ENCODE measurements at places on chromosomes 12 and 14. TPM values are rescaled to one million over a fixed set of nuclear protein-coding genes. Genes with fewer than 3 reads are reported as not detected.
A peak's percentile ranks its signal among the peaks of the same experiment; 100 is the strongest.

The RNASE1 gene
- total RNA-seq, result not detected

The ZFP36L1 gene
- total RNA-seq, result 144 TPM

The DBX2 gene
- total RNA-seq, result not detected

The RHOJ gene
- 0.54 TPM for total RNA-seq

The SRGAP1 gene
- 28.9 TPM for total RNA-seq

The CIDEB gene
- total RNA-seq, result 1.1 TPM

The KLRB1 gene
- total RNA-seq, result not detected

The RPGRIP1 gene
- total RNA-seq, result not detected

The YY1 gene
- total RNA-seq, result 46.4 TPM

The RNASE2 gene
- total RNA-seq, result not detected

The SMIM41 gene
- not detected for total RNA-seq

The DHRS7 gene
- 107 TPM for total RNA-seq

The TTC9 gene
- total RNA-seq, result 16.5 TPM

The MFAP5 gene
- total RNA-seq, result 15.8 TPM

The RNF34 gene
- 37.7 TPM for total RNA-seq

The KRT80 gene
- 19.4 TPM for total RNA-seq

The TAS2R46 gene
- total RNA-seq, result 0.41 TPM

The SCN8A gene
- 3.1 TPM for total RNA-seq

DNA sequence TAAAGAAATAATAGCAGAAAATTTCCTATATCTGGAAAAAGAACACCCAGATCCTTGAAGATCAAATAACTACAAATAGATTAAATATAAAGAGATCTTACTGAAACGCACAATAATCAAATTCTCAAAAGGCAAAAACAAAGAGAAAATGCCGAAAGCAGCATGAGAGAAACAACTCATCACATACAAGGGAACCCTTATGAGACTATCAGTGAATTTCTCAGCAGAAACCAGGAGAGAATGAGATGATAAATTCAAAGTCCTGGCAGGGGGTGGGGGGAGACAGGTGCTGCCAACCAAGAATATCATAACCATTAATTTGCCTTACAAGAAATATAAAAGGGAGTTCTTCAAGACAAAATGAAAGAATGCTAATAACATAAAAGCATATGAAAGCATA is 73.7 kb downstream of the CEP128 start:
- no peak for DNase-seq

DNA sequence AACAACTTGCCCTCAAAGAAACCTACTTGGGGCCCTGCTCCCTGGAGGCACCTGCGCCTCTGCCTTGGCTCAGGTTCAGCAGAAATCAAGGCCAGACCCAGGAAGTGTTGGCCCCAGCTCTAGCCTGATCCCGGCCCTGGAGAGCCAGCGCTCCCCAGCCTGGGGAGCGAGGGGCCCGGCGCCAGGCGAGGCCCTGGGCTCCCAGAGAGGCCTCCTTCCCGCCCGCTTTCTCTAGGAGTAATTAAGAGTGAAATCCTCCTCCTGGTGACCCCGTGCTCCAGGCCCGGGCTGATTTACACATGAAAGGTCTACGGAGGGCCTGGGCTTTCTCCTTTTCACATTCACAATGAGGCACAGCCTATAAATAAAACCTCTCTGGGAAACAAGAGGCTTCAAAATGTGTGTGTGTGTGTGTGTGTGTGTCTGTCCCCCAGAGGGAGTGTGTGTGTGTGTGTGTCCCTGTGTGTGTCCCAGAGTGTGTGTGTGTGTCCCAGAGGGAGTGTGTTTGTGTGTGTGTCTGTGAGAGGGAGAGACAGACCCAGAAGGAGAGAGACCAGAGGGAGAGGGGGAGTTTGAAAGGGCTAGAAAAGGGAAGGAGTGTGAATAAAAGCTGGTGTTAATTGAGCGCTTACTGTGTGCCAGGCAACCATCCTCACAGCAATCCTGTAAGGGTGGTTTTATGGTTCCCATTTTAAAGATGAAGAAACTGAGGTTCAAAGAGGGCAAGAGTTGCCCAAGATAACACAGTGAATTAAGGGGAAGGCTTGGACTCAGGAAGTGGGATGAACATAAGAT is 23.8 kb upstream of the COX6A1 start:
- no peak for DNase-seq

DNA sequence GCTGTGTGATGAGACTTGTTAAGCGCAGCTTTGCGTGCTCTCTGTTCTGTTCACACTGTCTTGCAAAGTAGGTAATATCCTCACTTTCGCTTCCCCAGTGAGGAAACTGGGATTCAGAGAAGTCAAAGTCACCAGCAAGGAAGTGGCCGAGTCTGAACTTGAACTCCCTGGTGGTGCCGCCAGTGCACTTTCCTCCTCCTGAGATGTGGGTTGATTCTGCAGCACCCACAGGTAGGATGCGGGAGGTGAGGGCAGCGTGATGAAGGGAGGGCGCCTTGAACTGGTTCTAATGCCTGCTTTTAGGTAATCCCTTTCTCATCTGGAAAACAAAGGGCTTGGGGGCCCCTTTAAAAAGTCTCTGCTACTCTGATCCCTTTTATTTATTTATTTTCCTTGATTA is 54.9 kb upstream of the IGF1 start:
- DNase-seq, result no peak

- no peak for DNase-seq
Observed at GRCh38 chr12:71945121-71945520, 6.5 kb downstream of the TPH2 start.

GRCh38 chr14:34794941-34795340 is 80.2 kb downstream of the BAZ1A start:
- DNase-seq, result no peak

- no peak for DNase-seq
Observed at GRCh38 chr12:21715386-21715785, 57.7 kb upstream of the LDHB start.

- DNase-seq, result no peak
Observed at GRCh38 chr14:32366256-32366879, 37.3 kb downstream of the AKAP6 start.

- DNase-seq, result no peak
Observed at GRCh38 chr12:126537961-126538530, 1472.8 kb downstream of the AACS start.

DNA sequence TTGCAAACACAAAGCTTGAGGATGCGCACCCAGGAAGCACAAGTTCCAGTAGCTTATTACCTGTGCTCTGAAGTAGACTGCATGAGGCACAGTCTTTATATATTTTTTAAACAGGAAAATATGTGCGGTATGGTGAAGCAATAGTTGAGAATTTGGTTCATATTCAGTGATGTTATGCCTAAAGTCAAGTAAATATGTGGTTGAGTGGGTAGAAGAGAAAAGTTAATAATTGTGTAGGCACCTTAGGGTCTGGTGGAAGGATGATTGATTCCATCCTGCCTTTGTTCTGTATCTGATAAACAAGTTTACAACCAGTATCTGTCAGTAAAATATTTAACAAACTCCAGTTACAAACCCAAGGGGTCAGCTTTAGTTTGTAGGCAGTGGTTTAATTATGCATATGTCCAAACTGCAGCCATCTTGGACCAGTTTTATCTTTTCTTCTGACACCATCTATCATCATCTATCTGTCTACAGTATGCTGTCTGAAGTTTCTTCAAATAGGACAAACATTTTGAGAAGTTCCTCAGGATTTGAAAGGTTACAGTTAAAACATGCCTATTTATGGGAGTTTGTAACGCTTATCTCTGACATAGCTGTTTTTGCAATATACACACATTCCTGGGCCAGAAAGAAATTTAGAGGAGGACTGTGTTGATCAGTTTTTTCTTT is 10.8 kb downstream of the SINHCAF start:
- DNase-seq, result no peak

- no peak for DNase-seq
Observed at GRCh38 chr14:38991299-38991698, 111.7 kb downstream of the SEC23A start.

DNA sequence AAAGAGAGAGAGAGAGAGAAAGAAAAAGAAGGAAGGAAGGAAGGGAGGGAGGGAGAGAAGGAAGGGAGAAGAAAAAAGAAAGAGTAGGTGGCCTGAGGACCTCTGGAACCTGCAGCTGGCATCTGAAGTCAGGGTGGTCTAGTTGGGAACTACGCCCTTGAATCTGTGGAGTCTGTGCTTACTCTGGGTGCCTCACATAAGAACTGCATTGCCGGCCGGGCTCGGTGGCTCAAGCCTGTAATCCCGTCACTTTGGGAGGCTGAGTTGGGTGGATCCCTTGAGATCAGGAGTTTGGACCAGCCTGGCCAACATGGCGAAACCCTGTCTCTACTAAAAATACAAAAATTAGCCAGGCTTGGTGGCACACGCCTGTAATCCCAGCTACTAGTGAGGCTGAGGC is 10.0 kb upstream of the NRDE2 start:
- DNase-seq, result no peak

DNA sequence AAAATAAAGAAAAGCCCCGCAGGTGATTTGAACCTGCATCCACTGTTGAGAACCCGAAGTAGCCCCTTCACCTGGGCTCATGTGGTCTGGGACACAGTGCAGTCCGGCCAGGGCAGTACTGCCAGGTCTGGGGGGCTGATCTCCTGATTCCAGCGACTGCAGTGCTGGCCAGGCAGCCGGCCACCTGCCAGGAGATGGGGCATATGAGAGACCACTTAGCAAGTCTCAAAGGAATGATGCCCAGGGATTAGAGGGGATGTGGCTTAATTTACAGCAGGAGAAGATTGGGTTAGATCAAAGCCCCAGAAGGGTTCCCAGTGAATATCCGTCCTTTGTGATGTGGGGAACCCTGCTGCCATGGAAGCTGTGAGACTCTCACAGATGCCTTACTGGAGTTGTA is 113.3 kb downstream of the PRMT8 start:
- no peak for DNase-seq

- DNase-seq, result no peak
Observed at GRCh38 chr12:52307836-52308805, 13.1 kb downstream of the KRT83 start.

GRCh38 chr14:100605230-100605629 is 18.0 kb upstream of the BEGAIN start:
- DNase-seq, result no peak

DNA sequence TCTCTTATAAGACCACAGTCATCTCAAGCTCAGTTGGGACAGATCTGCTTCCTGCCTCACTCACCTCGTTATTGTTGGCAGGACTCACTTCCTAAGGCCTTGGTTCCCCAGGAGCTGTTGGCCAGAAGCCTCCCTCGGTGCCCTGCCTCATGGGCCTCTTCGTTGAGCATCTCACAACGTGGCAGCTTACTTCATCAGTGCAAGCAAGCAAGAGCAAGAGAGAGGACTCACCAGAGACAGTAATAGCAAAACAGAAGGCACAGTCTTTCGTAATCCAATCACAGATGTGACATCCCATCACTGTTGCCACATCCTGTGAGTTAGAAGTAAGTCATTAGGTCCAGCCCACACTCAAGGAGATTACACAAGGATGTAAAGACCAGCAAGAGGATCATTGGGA is 5.1 kb upstream of the NUMB start:
- DNase-seq, result peak; percentile 44

- DNase-seq, result no peak
Observed at GRCh38 chr14:61326847-61327246, 5.5 kb downstream of the PRKCH start.

DNA sequence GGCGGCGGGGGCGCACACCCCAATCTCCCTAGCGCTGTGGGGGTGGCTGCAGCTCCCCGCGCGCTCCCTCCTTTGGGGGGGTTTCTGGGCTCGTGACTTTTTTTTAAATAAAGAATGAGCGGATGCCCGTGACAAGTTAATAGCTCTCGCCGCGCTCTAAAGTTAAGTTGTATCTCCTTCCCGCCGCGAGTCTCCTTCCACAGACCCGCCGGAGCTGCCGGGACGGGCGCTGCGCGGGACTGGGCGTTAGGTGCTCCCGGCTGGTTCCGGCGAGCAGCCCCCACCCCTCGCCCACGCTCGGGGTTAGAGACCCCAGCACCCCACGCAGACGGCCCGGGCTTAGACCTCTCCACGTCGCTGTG is 82.6 kb upstream of the HMGA2 start:
- DNase-seq, result no peak

DNA sequence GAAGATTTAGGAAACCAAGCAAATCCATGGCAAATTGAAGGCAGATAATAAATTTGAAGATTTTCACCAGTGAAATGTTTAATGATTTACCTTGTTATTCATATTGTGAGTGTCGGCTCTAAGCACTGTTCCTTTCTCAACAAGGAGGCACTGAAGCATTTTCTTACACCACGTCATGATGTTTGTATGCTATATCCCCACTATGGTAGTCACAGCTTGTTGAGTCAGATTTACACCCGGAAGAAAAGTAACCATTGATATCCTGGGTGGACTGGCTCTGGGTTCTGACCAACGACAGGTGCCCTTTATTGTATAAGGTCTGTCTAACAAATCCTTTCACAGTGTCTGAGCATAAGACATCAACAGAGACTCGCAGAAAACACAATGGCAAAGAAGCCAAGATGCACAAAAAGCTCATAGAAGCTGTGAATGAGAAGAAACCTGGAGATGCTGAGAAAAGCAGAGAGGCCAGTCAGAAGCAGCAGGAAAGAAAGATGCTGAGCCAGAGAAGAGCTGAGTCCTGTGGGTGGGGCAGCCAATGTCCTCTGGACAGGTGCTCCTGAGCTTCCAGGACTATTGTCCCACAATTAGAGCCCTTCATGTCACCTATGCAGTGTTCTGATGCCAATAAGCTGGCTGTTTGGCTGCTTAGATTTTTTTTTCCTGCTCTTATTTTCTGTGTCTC is 49.7 kb upstream of the ARHGAP5 start:
- DNase-seq, result peak; percentile 90

DNA sequence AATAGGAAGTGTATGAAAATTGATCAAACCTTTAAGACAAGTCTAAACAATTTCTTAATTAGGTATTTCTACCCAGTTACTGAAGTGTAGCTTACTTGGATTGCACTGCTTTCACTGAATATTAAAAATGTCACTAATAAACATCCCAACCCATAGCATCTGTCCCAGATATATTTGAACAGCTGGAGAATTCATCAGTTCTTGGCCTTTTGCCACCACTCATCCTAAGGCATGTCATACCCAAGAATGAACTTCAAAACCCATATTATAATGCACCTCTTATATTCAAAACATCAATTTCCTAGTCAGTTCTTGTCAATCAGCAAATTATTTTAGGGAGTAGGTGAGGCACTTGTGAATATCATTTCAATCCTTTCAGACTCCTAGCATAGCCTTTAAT is 392.3 kb downstream of the PAWR start:
- DNase-seq, result no peak

- no peak for DNase-seq
Observed at GRCh38 chr14:23056956-23057756, at the start of gene CDH24. Gene CDH24 (minus strand): TSS chr14:23057520. CDS start chr14:23055733, 1,787 bp downstream.

DNA sequence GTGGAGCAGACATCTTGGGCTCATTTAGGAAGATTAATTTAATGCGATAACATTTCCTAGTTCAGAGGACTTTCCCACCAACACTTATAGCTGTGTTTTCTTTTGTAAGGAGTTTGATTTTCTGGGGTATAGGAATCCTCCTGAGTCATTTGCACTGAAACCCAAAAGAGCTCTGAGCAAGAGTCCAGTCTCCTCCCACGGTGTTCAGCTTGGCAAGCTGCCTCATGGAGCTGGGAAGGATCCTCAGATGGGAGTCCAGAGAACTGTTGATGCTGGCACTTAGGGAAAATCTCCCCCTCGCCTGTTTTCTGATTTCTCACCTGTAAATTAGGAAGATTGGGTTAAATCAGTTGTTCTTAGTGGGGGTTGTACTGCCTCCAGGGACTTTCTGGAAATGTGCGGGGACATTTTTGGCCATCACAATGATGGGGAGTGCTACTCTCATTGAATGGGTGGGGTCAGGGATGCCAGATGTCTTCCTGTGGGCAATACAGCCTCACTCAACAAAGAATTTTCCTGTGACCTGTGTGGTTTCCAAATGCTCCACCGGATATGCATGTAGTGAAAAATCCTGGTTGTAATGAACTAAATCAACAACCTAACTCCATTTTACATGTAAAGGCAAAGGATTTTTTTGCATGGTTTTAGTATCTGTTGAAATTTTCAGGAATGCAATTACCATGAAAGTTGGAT is 150.6 kb downstream of the ADCK1 start:
- no peak for DNase-seq
